Left forelimb (tissue), 1 donor: ENCODE measurements at places on chromosomes 16 and 17.

GRCh38 chr17:45170931-45171337, 9.3 kb downstream of the HEXIM2 start:
- no peak for DNase-seq

- no peak for DNase-seq
Measured at GRCh38 chr17:57940231-57940630, 15.0 kb downstream of the CUEDC1 start.

DNA sequence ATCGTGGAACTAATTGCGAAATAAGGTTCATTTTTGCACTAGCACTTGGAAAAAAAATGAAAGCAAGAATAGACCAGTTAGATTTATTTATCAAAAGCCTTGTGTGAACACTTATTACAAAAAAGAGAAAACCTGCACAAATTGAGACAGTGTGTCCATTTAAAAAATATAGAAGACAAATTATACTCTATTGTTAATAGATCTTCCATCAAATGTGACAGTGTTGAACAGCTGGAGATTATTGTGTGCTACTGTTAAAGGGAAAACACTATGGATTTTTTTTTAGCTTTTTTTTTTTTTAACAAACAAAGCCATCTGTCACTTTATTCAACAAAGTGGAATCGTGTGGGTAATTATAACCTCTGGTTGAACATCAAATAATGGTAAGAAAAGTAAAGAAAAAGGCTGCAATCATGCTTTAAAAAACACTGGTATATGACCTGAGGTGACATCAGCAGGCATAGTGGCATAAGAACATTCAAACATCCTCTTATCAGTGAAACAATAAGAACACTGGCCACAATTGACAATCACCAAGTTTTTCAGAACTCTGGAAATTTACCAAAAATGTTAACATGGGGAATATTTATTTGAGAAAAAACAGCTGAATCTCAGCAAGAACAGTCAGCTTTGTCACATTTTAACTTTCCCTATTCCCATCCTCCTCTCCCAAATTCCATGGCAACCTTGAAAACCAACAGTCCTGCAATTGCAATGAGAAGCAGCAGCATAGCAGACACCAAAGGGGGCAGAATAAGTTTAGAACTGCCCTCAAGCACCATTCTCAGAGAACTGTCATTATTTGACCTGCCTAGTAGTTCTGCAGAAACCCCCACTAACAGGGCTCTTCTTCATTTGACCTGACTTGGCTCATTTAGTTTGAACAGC, 442.3 kb upstream of the MON1B start:
- DNase-seq, result no peak

GRCh38 chr17:43616852-43617251, 44.9 kb downstream of the MEOX1 start:
- DNase-seq, result no peak

DNA sequence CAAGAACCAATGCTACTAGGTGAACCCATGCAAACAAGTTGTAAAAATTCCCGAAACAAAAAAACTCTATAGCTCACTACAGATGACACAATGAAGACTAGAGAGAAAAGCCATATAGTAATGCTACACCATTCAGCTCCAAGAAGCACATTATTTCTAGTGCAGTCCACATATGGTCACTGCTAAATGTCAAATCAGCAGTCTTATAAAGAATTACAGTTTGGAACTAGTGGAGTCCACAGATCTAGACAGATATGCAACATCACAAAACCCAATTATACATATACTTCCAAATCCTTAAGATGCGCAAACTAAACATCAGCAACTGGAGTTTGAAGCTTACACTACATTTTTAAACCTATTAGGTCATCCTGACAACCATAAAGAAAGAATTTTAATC, 33.5 kb downstream of the GPATCH8 start:
- DNase-seq, result no peak

DNA sequence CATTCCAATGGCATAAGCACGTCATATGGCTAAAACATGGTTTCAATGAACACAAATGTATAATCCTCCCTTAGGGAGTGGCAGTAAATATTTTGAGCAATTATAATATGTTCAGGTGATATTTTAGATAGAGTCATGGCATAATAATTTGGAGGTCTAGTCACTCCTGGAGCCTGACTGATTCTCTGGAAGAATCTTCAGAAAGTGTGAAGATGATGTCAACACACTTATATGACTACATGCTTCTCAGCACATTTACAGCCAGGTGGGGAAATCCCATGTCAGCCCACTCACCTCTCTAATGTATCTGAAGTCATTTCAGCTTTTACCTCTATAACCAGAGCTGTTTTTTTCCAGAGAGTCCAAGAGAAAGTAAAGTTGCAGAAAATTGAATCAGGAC, 474.8 kb downstream of the SHISA9 start:
- DNase-seq, result no peak

DNA sequence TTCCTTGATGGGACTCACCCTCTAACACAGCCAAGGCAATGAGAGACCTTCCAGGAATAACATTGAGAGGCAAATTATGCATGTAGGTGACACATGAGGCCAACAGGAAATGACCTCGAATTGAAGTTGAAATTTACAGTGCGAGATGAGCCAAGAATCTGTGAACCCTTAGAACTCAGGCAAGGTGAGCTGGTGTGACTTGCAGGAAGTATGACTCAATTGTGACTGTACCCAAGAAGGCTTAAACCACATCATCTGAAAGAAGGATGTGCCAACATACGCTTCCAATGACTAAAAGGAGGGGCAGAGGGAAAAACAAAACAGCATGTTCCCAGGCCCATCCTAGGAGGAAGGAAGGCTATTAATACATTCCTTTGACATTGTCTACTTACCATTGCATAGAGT, 44.8 kb downstream of the PITPNC1 start:
- no peak for DNase-seq

DNA sequence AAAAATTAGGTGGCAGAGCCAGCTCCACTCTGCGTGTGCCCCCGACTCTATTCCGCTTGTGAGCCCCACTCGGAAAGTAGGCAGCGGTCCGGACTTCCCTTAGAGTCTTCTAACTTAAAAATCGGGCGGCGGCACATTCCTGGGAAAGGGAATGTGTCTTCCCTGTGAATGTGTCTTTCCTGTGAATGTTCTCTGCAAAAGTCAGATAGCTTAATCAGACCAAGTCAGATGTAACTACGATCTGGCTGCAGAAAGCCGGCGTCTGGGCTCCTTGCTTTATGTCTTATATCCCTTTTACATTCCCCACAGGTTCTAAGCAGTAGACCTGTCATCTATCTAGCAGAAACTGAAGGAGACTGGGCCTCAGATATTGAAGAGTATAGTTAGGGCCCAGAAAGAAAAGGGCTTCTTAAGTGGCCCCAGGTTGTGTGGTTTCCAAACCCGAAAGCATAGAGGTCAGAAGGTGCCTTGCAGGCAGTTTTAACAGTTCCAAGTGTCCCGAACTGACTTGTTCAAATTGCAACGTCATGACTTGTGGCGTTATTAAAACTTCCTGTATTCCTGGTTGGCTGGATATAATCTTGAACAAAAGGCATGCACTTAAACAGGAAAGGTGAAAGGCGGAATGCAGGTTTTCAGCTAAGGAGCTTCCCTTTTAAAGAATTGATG, 601 bp downstream of the PHKB start:
- no peak for DNase-seq

GRCh38 chr17:77853191-77853977, 105.1 kb upstream of the TNRC6C start:
- no peak for DNase-seq

- DNase-seq, result no peak
Measured at GRCh38 chr16:51181503-51181811, 30.4 kb upstream of the SALL1 start.

GRCh38 chr16:56763291-56763916, 33.5 kb downstream of the NUP93 start:
- no peak for DNase-seq

DNA sequence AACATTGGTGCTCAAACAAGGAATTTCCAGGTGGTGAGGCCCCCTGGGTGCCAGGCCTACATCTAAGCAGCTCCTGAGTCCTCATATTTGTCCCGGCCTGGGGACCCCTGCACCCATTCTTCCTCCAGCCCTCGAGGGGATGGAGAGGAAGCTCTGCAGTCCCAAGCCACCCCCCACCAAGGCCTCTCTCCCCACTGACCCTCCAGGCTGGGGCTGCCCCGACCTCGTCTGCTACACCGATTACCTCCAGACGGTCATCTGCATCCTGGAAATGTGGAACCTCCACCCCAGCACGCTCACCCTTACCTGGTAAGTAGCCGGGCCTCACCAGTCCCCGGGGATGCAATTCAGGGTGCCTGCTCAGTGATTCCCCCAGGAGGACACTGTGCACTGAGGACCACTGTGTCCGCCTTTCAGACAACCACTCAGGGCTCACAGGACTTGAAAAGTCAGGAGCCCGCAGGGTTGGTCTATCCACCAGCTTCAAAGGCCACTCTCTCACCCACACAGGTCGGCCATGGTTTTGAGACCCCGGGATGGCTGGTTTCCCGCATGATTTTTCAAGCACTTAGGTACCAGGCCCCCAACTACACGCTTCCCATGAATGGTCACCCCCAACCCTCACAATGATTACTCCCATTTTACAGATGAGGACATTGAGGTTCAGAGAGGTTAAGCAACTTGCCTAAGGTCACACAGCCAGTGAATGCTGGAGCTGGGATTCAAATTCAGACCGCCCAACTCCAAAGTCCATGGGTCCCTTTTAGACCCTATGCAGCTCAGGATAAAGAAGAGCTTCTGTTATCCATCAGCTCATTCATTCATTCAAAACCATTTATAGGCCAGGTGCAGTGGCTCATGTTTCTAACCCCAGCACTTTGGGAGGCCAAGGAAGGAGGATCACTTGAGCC, 32.4 kb downstream of the IL21R start:
- DNase-seq, result peak; percentile 38

- no peak for DNase-seq
Measured at GRCh38 chr17:50112694-50113093, 17.3 kb downstream of the SAMD14 start.

DNA sequence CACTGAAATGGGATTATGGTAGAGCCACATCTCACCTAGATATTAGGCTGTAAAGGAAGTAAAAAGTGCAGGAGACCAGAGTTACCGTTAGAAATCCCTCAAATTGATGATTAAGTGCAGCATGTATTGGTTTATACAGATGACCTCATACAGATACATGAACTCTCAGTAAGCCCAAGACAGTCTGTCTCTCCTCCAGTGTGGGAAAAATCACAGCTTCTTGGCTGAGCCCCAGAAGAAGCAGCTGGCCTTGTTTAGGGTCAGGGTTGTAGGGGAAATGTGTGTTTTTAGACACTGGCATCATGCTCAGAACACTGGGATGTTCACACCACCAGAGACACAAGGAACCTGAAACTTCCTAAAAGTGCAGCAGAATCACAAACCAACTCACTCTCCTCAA, 135.9 kb downstream of the KATNIP start:
- DNase-seq, result no peak

DNA sequence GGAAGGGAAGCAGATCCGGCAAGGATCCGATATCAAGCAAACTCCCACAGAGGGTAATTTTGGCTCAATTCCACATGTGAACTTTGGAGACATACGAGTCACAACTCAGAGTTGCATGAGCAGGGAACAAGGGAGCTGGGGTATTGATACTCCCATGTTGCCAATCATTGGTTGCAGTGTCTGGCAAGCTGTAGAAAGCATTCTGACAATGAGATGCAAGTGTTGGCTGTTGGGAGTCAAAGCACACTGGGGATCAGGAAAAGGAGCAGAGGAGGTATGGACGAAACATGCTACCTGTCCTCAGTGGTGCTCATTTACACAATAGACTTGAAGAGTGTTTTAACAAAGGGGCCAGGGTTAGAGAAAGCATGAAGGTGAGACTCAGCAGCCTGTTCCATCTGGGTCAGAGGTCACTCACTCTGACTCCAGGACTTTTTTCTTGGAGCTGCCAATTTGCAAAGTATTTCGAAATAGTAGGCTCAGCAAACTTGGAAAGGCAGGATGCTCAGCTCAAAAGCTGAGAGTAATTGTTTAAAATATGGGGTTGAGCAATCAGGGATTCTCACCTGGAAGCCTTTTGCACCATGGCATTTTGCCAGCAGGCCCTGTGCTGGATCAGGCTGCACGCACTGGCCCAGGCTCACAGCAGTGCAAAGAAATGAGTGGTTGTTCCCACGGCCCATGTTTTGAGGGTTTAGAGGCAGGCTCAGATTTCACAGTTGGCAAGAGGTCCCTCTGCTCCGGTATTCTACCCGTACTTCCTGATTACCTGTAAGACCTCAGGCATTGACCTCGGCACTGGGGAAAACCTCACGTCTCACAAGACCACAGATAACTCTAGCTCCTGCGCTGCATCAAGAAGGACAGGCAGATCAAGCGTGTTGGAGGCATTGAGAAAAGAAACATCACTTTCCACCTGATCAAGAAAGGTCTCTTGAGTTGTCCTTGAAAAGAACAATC, 17.6 kb upstream of the NKD1 start:
- DNase-seq, result peak; percentile 34

- no peak for DNase-seq
Measured at GRCh38 chr16:12184419-12184917, 207.9 kb downstream of the SNX29 start.
